ENCODE measurements at places on chromosomes 1 and 21. TPM values are rescaled to one million over a fixed set of nuclear protein-coding genes. Genes with fewer than 3 reads are reported as not detected.

S100A9 gene
- total RNA-seq: 0.80 TPM

- DNase-seq: no peak
Observed at GRCh38 chr1:227395426-227396028, 77.2 kb upstream of the CDC42BPA start.

DNA sequence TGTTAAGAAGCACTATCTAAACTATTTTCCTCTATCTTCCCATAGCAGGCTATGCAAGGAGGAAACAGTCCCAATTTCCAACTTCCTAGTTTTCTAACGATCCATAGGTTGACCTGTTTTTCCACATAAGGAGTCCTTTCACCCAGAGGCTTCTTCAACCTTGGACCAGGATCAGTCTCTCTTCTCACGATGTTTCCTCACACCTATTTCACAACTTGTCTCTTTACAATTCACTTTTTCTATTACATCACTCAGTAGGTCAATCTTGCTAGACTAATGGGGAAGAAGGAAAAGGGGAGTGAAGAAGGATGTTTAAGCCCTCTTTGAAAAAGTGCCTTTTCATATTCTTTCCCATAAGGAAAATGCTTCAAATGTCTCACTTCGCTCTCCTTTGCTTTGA is 15.9 kb downstream of the PALMD start:
- DNase-seq: no peak

DNA sequence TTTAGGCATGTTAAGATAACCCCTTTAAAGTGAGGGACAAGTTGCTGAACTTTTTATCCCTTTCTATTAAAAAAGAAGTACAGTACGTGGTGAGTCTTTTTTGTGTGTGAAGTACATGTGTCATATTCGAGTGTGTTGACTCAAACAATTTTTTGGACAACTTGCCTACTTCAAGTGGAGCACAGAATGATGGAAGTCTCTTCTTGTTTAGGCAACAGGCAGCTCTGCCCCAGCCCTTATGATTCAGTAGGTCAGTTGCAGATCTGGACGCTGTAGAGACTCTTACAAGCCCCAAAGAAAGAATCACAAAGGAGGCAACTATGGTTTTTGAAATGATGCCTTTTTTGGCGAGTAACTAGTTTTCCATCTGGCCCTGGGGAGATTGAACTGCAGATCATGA is 14.4 kb upstream of the ZFP69B start:
- DNase-seq: no peak

- DNase-seq: no peak
Observed at GRCh38 chr1:9746651-9747050, 77.1 kb downstream of the CLSTN1 start.

All from K562 (cell line).